Gastroesophageal sphincter (tissue), 4 donors: ENCODE measurements at places on chromosomes 6 and 20.

DNA sequence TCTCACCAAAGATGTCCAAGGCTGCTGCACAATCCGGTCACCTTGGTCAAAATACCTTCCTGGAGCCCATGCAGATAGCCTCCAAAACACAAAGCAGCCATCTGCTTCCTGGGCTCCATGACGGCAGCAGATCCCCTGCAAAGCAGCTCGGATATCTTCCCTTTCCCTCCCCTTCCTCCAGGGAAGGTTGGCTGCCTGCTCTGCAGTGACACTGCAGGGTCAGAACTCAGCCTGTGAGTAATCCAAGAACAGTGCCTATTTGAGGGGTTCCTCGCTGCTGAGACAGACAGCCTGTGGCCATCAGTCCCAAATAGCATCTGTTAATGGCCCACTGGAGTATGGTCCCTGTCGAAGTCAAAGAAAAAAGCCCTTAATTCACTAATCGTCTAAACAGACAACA is 270.8 kb downstream of the PREX1 start:
- H3K4me1 ChIP-seq = no peaks in the 10 kb centered on the region
- no peaks in the 10 kb centered on the region for H3K36me3 ChIP-seq
- ATAC-seq = no peak
- no peak overlapping the region for H3K27ac ChIP-seq
- no peaks in the 10 kb centered on the region for H3K27me3 ChIP-seq

GRCh38 chr6:115821798-115822197 is 238.9 kb downstream of the FRK start:
- no peaks in the 10 kb centered on the region for H3K36me3 ChIP-seq
- no peak overlapping the region for H3K4me3 ChIP-seq
- H3K4me1 ChIP-seq = no peaks in the 10 kb centered on the region
- ATAC-seq = no peak

GRCh38 chr6:107641500-107641941 is 151.6 kb downstream of the SOBP start:
- H3K4me1 ChIP-seq = peaks cover 14% of the 10 kb centered on the region
- no peaks in the 10 kb centered on the region for H3K27me3 ChIP-seq
- no peak for ATAC-seq

DNA sequence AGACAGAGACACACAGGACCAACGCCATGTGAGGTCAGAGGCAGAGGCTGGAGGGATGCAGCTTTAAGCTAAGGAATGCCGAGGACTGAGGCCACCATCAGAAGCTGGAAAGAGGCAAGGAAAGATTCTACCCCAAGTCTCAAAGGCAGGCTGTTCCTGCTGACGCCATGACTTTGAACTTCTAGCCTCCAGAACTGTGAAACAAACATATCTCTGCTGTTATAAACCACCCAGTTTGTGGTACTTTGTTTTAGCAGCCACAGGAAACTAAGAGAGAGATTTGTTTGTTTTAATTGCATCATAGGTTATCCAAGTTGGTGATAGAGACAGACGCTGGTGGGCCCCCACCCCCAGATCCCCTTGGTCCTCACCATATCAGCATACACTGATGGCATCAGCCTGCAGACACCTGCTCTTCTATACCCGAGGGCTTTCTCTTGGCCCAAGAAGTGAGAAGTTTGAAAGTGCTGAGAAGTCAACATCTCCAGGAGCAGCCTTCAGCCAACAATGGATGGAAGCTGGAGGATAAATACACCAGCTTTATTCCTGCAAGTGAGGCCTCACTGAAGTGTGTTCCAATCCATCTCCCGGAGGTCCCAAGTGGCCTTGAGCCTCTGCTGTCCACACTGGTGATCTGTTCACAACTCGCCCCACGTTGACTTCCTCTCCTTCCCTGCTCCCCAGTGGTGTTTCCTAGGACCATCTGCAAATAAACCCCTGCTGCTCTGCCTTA is 154.7 kb downstream of the BTBD3 start:
- H3K27ac ChIP-seq = no peak overlapping the region
- no peak for ATAC-seq
- H3K4me3 ChIP-seq = no peak overlapping the region
- H3K4me1 ChIP-seq = peaks cover 7% of the 10 kb centered on the region
- H3K27me3 ChIP-seq = no peaks in the 10 kb centered on the region

- no peaks in the 10 kb centered on the region for H3K4me1 ChIP-seq
- no peak overlapping the region for H3K4me3 ChIP-seq
- no peak for ATAC-seq
- H3K36me3 ChIP-seq = no peaks in the 10 kb centered on the region
Measured at GRCh38 chr6:161745594-161746141, 471.8 kb upstream of the AGPAT4 start.

DNA sequence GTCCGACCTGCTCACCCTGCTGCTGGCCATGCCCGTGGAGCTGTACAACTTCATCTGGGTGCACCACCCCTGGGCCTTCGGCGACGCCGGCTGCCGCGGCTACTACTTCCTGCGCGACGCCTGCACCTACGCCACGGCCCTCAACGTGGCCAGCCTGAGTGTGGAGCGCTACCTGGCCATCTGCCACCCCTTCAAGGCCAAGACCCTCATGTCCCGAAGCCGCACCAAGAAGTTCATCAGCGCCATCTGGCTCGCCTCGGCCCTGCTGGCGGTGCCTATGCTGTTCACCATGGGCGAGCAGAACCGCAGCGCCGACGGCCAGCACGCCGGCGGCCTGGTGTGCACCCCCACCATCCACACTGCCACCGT is 885 bp downstream of the NTSR1 start:
- peaks cover 52% of the 10 kb centered on the region for H3K27me3 ChIP-seq
- ATAC-seq = no peak
- peaks cover 53% of the 10 kb centered on the region for H3K4me1 ChIP-seq
- no peaks in the 10 kb centered on the region for H3K36me3 ChIP-seq

GRCh38 chr6:98777762-98778161 is 56.6 kb upstream of the POU3F2 start:
- H3K27me3 ChIP-seq = peaks cover 18% of the 10 kb centered on the region
- no peak overlapping the region for H3K4me3 ChIP-seq
- no peak for ATAC-seq
- no peaks in the 10 kb centered on the region for H3K4me1 ChIP-seq
- H3K27ac ChIP-seq = no peak overlapping the region

GRCh38 chr6:46130666-46131065 is 877 bp downstream of the ENPP4 start:
- H3K27ac ChIP-seq = peak overlapping the region; percentile 75
- H3K4me3 ChIP-seq = peak overlapping the region; percentile 52
- H3K4me1 ChIP-seq = peaks cover 6% of the 10 kb centered on the region
- ATAC-seq = no peak

GRCh38 chr6:33958526-33959328 is 154.9 kb upstream of the MLN start:
- no peak for ATAC-seq
- no peaks in the 10 kb centered on the region for H3K36me3 ChIP-seq
- H3K27me3 ChIP-seq = peaks cover 34% of the 10 kb centered on the region
- H3K4me3 ChIP-seq = no peak overlapping the region
- H3K27ac ChIP-seq = no peak overlapping the region

DNA sequence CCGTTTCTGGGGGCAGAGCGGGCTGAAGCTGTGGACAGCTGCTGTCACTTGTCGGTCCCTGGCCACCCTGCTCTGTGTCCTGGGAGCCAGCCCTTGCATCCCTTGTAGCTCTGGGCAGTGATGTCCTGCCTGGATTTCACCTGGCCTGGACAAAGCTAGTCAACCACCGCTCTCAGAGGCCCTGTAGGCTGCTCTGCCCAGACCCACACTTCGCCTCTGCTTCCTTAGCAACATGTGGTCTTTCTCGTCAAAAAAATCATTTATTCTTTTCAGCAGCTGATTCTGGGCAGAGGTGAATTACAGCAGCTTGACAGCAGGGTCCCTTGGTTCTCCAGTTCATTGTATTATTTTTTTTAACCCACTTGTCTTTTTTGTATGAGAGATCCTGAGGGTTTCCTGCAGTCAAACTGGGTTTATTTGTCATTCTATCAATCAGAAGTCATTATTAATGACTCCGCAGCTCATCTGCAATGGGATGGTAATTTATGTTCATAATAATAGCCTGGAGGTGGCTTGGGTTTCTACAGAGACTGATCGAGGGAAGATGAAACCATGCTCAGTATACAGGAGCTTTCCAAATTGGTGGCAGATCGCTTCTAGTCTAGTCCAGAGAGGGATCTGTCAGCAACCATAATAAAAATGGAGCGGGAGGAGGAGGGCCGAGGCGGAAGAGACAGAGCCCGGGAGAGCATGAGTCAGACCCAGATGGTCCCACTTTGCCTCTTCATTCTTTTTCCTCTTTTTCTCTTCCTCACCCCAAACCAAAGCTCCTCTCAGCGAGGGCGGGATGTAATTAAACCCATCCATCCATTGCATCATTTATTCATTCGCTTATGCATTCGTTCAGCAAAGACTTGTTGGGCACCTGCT is 22.4 kb downstream of the EDN3 start:
- H3K36me3 ChIP-seq = no peaks in the 10 kb centered on the region
- no peak overlapping the region for H3K4me3 ChIP-seq
- H3K27me3 ChIP-seq = peaks cover 18% of the 10 kb centered on the region
- ATAC-seq = no peak

- H3K4me3 ChIP-seq = no peak overlapping the region
- H3K27me3 ChIP-seq = no peaks in the 10 kb centered on the region
- H3K27ac ChIP-seq = no peak overlapping the region
- H3K36me3 ChIP-seq = no peaks in the 10 kb centered on the region
- no peak for ATAC-seq
Measured at GRCh38 chr6:111347589-111347988, 135.4 kb downstream of the REV3L start.

GRCh38 chr20:61765081-61765870 is 300.4 kb downstream of the TAF4 start:
- H3K27ac ChIP-seq = no peak overlapping the region
- no peaks in the 10 kb centered on the region for H3K4me1 ChIP-seq

GRCh38 chr6:11460837-11461661 is 76.5 kb upstream of the TMEM170B start:
- no peak overlapping the region for H3K27ac ChIP-seq
- no peaks in the 10 kb centered on the region for H3K36me3 ChIP-seq
- no peak overlapping the region for H3K4me3 ChIP-seq
- ATAC-seq = no peak

DNA sequence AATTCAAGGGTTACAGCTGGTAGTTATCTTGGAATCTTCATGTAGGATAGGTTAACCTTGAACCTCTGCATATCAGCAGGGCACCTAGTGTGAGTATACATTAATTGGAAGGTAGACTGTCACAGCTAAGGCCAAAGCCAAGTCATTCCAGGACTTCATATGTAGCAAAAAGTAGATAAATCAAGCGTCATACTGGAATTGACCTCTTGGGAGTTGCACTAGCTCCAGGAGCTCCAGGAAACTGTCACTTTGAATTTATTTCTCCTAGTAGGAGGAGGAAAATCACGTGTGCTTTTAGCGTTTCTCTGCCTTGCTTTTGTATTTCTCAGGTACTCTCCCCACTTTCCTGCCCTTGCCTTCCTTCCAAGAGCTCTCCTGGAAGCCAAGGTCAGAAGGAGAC is 30.3 kb downstream of the RIPOR2 start:
- no peak for ATAC-seq
- H3K27ac ChIP-seq = no peak overlapping the region
- H3K4me1 ChIP-seq = peaks cover 19% of the 10 kb centered on the region

DNA sequence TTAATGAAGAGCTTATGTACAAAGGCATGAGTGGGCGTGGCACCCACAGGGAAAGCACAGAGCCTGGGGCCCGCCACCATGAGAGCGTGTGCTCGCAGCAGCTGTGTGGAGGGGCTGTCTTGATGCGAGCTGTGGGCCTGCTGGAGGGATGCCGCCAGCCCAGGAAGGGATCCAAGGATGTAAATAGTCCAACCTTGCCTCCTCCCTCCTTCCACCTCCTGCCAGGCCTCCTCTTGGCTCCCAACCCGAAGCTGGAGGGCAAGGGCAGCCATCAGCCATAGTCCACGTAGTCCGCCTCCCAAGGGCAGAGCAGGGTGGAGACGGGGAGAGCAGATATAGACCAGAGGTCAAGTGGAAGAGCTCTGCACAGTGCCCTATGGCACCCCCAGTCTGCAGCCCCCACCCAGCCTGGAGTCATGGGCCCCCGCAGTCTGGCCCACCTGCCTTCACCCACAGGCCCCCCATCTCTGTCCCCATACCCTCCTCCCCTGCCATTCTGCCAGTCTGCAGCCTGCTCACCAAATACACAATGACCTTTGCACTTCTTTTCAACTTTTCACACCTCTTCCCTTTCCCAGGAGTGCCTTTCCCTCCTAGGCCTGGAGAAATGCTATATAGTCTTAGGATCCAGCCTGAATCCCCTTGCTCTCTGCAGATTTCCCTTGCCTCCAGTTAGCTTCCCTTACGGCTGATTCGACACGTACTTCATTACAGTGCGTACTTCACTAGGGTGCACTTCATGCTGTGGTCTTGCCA is 77.1 kb downstream of the SHLD1 start:
- H3K27me3 ChIP-seq = no peaks in the 10 kb centered on the region
- H3K4me1 ChIP-seq = no peaks in the 10 kb centered on the region
- H3K27ac ChIP-seq = no peak overlapping the region
- no peak overlapping the region for H3K4me3 ChIP-seq
- ATAC-seq = no peak

GRCh38 chr6:22668307-22668706 is 98.9 kb downstream of the HDGFL1 start:
- H3K27ac ChIP-seq = no peak overlapping the region
- no peaks in the 10 kb centered on the region for H3K27me3 ChIP-seq
- no peak overlapping the region for H3K4me3 ChIP-seq
- H3K4me1 ChIP-seq = no peaks in the 10 kb centered on the region

- no peaks in the 10 kb centered on the region for H3K27me3 ChIP-seq
- no peak for ATAC-seq
- H3K4me1 ChIP-seq = no peaks in the 10 kb centered on the region
- no peak overlapping the region for H3K27ac ChIP-seq
- no peak overlapping the region for H3K4me3 ChIP-seq
- H3K36me3 ChIP-seq = no peaks in the 10 kb centered on the region
Measured at GRCh38 chr6:123211777-123212545, 215.9 kb downstream of the CLVS2 start.

DNA sequence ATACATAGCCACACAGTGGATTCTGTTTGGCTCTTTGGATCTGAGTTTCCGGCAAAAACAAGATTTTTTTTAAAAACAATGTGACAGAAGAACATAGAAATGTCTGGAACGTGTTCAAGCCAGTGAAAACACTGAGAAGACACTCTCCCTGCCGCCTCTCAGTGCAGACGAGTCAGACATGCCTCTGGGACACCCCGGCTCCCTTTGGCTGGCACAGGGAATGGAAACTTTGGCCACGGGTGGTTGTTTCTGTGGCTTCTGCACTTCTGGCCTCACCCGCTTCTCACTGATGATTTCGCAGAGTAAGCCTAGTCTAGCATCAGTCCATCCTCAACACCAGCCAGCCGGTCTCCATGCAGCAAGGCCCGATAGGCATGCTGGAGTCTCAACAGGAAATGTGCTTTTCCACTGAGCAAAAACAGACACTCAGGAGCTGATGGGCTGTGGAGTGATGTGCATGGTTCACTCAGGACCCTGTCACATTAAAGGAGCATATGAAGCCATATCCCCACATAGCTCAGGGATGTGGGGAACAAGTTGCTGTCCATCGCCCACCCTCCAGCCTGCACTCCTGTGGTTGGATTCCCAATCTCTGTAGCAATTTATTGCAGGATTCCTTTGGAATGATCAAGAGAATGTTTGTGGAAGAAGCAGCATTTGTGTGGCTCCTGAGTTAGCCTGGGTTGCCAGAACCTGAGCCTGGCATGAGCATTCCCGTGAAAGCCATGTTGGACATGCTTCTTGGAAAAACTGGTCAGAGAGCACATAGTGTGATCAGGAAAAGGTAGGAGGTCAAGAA is 262.0 kb upstream of the RIN2 start:
- H3K27ac ChIP-seq = no peak overlapping the region
- H3K4me1 ChIP-seq = no peaks in the 10 kb centered on the region
- no peak for ATAC-seq
- H3K27me3 ChIP-seq = no peaks in the 10 kb centered on the region
- no peak overlapping the region for H3K4me3 ChIP-seq
- H3K36me3 ChIP-seq = no peaks in the 10 kb centered on the region
